ENCODE measurements at places on chromosomes 7 and 10. TPM values are rescaled to one million over a fixed set of nuclear protein-coding genes. Genes with fewer than 3 reads are reported as not detected.

The FAM25C gene
- not detected for total RNA-seq

The GFRA1 gene
- 5.1 TPM for total RNA-seq

- DNase-seq: no peak
These were observed 372.4 kb upstream of the VWC2 start for GRCh38 chr7:49400891-49401550.

The FKBP6 gene
- 0.09 TPM for total RNA-seq

DNA sequence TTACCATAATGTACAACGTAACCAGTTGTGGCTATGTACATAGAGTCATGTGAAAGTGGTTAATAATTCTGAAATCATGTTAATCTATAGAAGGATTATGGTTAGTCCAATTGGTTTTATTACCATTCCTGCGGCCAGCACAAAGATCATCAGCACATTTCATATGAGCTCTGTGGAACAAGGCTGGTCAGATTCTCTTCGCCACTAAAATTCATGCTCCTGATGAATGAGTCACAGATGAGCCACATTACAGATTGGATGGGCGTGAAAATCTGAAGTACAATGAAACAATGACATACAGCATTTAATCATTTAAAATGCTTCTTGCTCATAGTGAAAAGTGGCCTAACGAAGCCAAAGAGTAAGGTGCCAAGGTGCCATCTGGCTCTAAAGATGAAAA, 716.2 kb upstream of the PHF14 start:
- DNase-seq: no peak

The PSD gene
- 10.2 TPM for total RNA-seq

The HECW1 gene
- 5.4 TPM for total RNA-seq

- DNase-seq: no peak
These were observed 155.1 kb downstream of the OR13A1 start for GRCh38 chr10:45160271-45160670.

The CHN2 gene
- 5.0 TPM for total RNA-seq

GRCh38 chr10:28282336-28282735, 20.5 kb downstream of the MPP7 start:
- no peak for DNase-seq

- DNase-seq: no peak
These were observed 58.6 kb downstream of the GPR26 start for GRCh38 chr10:123724747-123725146.

Measured in WTC11 (cell line).